ENCODE measurements at places on chromosomes 2 and 18.

GRCh38 chr2:83217854-83218253, 1241.2 kb downstream of the SUCLG1 start:
- no peak for DNase-seq

GRCh38 chr2:3637692-3638455, 20.1 kb upstream of the ALLC start:
- no peak for DNase-seq

GRCh38 chr18:67381608-67382150, 134.8 kb downstream of the DSEL start:
- no peak for DNase-seq

GRCh38 chr2:164797627-164798026, 44.0 kb downstream of the COBLL1 start:
- DNase-seq: no peak

- no peak for DNase-seq
These were observed 1.3 kb upstream of the ANKRD12 start for GRCh38 chr18:9135081-9135911.

GRCh38 chr2:98311090-98311489, 35.2 kb upstream of the CNGA3 start:
- DNase-seq: no peak

DNA sequence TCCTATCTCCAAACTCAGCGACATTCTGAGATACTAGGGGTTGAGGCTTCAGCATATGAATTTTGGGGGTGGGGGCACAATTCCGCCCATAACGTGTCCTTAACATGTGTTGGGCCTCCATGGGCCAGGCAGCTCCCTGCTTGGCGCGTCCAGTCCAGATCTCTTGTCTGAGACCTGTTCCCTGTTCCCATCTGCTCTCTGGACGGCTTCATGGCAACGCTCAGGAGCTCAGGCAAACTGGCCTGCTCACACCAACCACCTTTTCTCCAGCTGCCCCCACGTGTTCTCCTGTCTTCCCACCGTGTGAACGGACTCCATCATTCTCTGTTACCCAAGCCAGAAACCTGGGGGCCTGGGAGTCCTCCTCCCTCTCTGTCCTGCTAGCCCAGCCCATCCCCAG, 36.4 kb downstream of the ACKR3 start:
- DNase-seq: no peak

GRCh38 chr2:233440314-233440713, 86.0 kb downstream of the DGKD start:
- no peak for DNase-seq

DNA sequence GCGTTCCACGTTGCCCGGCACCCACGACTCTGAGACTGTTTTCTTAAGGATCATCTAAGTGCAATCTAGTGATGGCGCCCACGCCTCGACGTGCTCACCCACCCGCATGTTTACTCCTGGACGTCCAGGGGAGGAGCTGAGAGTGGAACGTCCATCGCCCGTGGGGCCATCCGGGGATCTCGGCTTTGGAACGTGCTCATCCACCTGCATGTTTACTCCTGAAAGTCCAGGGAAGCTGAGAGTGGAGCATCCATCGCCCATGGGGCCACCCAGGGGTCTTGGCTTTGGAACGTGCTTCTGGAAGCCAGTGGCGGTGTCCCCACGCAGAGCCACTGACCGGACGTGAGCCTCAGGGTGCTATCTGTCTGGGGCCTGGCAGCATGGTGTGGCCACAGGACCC, 45.6 kb upstream of the SALL3 start:
- no peak for DNase-seq

DNA sequence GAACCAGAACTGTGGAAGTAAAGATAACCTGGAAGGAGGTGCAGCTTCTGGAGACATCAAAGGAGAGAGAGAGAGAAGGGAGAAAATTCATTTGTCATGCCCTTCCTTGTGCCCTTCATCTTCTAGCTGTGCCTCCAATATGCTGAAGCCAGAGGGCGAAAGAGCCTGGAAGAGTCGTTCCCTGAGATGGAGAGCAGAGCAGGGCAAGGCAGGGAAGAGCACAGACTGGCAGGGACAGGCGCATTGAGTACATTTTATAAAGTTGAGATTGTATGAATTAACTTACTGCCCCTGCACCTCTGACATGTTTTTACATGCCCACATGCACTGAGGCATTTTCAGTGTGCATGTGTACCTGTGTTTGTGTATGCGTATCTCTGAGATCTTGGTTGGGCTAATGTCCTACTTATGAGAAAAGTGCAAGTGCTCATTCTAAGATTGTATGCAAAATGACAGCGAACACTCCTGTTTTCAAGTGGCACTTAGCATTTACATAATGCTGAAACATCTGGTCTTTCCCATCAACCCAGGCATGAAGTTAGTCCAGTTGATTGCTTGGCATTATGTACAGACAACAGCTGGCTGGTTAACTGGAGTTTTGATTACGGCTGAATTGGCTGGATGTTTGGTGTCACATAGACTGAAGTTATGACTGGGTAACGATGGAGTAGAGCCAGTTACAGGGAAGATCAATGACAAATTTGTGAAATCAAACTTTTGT, 23.7 kb upstream of the MMADHC start:
- no peak for DNase-seq

- no peak for DNase-seq
These were observed 32.6 kb upstream of the CABLES1 start for GRCh38 chr18:23102493-23103261.

- no peak for DNase-seq
These were observed 59.2 kb upstream of the DSG1 start for GRCh38 chr18:31258789-31259188.

- no peak for DNase-seq
These were observed 25.4 kb upstream of the REG3G start for GRCh38 chr2:79000008-79000576.

- no peak for DNase-seq
These were observed 39.7 kb upstream of the KCNE4 start for GRCh38 chr2:223012291-223012690.

DNA sequence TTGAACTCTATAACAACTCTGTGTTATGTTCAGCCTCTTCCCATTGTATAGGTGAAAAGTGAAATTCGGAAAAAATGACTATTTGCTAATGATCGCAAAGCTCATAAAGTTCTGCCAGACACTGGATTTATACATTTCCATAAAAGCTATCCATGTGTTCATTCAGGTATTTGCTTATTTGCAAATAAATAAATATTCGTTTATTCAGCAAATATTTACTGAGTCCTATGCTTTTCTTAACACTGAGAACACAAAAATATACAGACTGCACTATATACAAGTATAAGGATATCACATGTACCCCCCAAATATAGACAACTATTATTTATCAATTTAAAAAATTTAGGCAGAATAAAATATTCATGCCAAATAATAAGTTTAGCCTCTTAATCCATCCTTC, 63.2 kb upstream of the ATP8B1 start:
- DNase-seq: no peak

DNA sequence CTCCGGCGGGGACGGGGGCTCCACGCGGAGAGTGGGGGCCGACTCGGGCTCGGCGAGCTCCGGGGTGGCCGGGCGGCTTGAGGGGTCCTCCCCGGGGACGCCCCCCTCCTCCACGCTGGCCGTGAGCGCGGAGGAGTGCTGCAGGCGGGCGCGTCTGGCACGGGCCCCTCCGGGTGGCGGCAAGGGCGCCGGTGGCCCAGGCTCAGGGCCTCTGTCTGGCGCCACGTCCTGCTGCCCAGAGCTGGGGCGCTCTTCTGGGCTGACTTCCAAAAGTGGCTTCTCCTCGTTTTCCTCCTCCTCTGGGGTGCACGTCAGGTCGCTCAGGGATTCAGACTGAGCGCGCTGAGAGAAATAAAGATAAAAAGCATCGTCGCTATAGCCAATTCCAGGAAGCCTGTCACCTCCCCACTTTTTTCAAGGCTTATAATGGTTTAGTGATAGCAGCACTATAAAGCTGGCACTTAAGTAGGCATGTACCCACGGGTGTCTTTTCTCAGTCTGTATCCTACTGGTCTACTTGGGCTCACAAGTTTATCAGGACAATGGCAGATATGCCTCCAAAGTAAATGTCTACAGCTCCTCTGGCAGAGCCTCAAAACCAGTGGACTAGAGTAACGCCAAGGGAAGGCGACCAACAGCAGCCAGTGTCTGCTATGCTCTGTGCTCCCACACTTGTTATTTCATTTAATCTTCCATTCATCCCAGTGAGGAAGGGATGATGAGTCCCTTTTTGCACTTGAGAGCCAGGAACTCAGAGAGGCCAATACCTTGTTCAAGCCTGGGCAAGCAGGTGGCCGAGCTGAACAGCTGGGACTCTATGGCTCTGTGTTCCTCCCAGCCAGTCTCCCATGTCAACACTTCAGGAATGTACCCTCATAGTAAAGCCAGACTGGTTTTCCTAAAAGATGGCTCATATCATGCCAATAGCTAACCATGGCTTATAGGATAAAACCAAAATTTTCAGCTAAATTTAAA, 92.6 kb upstream of the MGAT4A start:
- no peak for DNase-seq

DNA sequence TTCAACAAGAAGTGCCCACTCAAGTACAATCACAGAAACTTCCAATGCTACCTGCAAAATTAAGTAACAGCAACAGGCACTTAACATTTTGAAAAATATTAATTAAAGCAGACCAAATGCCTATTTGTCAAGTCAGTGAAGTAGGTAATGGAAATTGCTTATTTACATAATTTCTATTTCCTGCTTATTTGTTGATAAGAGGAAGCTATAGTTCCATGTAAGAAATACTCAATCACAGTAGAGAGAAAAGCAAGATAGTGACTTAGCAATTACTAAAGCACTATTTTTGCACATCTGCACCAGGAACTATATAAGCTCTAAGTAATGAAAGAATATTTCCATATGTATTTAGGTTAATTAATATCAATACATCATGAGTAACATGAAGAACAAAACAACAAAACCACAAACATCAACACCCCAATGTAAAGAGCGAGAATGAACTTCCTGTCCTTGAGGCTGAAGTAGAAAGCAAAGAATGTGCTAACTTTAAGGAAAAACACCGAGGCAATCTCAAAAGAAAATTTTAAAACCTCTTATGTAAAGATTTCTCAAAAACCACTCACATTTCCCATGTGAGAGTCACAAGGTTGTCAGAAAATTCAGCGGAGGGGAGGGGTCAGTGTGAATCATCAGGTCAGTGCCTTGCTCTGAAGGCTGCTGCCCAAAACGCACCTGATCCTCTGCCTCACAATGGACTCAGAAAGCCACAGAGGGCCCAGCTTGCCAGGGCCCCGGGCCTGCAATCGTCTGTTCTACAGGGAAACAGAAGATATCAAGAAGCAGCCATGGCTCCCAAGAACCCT, 12.5 kb downstream of the NPC1 start:
- DNase-seq: peak; percentile 64

DNA sequence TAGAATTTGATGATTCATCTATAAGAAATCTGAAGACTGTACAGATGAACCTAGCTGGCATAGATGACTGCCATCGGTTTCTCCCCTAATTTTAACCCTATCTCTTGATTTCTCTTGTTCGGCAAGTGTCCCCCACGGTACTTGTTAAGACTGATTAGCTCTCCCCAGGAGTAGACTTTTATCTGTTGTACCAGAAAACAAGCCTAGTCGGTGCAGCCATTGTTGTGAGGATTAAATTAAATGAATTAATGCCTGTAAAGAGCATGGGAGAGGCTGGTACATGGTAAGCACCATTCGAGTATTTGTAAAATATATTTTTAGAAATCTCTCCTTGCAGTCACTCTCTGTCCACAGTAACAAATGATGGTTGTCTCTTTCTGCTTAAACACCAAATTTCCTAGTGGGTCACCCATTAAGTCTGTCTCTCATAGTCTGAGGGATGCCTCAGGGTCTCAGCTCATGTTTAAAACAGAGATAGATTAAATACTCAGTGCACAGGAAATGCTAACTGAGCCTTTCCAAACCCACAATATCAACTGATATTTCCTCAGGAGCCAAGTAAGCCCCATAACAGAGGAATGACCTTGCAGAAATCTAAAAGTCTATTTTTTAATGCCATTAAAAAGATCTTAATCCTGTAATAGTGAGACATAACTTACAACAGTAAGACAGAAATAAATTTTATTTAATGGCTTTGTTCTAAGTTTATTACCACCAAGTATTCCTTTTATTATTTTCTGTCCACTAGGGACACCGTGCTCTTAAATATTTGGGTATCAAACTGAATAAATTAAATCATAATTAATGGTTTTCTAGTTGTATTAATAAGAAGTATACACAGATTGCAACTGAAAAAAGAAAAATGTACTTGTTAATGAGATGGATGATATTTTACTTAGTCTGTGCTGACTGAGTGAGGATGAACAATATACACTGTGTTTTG, 2.9 kb upstream of the B4GALT6 start:
- no peak for DNase-seq

GRCh38 chr18:8839281-8839680, 133.9 kb downstream of the MTCL1 start:
- no peak for DNase-seq

DNA sequence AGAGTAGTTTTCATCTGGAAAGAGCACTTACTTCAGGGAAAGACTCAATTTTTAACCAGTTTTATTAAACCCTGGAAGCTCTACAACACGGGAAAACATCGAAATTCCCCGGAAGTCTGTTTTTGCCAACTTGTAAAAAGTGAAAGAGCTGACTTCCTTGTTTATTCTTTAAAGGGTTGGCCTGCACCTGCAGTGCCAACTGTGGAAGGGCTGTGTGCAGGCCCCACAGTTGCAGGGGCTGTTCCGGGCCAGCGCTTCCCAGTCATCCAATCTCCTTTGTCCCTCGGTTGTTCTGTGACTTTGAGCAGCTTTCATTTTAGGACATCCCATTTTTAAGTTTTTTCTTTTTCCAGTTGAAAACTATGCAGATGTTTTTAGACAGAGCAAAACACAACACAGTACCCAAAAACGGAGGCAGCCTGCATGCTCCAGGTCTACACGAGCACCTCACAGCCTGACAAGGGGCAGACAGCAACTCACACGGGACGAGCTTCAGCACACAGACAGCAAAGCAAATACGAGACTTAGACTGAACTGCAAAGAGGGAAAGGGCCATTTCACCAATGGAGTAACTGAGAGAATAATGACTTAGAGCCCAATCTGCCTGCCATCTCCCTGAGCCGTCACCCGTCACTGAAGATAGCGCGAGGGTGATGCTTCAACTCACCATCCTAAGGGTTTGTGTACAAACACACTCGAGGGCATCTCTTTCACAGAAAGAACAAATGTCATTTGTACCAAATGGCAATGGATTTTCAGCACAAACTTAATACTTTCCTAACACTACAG, 70.6 kb downstream of the EMILIN2 start:
- DNase-seq: no peak

DNA sequence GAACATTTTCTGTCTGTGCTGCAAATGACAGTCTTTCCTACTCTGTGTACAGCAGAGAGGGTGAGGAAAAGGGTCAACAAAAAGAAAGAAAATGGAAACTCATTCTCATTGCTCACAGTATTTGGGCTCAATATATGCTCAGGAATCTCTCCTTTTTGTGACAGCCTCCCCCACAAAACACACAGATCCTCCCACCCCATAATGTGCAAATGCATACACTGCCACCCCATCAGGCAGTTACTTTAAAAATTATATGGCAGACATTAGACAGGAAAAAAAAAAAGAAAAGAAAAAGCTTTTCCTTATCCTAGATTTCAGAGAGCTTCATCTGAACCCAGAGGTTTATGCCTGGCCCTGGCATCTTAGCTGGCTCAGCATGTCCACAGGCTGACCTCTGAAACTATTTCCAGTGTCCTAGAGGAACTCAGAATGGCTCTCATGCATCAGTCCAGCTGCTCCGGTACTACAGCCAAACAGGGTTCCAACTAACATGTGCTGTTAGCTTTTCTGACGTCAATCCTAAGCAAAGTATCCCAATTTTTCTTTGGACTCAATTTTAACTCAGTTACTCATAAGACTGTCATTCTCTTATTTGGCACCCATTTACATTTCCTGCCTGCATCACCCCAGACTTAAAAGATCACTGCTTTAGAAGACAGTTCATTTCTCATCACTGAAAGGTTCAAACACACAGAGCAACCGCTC, 105.9 kb downstream of the RBMS1 start:
- no peak for DNase-seq

- DNase-seq: no peak
These were observed 125.7 kb upstream of the LMAN1 start for GRCh38 chr18:59484561-59485328.

Measured in CD4-positive, alpha-beta T cell treated with Interleukin-6 for 4 hours (primary cell).